Left renal cortex interstitium (tissue), 4 donors: ENCODE measurements at places on chromosomes 1 and 21. TPM values are rescaled to one million over a fixed set of nuclear protein-coding genes. Genes with fewer than 3 reads are reported as not detected.

DNA sequence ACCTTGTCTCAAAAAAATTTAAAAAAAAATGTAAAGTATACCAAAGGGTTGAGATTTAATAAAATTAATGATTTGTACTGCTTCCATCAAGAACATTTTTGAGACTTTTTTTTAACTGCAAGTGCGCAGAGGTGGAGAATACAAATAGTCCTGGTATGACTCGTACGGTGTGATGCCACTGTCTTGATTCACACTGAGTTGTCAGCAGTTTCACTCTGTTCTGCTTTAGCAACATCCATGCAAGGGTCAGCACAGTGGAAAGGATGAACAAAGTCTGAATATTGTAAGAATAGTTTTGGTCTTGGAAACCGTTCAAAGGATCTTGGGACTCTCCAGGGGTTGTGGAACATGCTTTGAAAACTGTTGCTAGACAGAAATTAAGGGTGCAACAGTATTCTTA lies 40.2 kb downstream of the EXO1 start:
- no peak for DNase-seq

The CRYAA gene
- polyA plus RNA-seq: not detected

DNA sequence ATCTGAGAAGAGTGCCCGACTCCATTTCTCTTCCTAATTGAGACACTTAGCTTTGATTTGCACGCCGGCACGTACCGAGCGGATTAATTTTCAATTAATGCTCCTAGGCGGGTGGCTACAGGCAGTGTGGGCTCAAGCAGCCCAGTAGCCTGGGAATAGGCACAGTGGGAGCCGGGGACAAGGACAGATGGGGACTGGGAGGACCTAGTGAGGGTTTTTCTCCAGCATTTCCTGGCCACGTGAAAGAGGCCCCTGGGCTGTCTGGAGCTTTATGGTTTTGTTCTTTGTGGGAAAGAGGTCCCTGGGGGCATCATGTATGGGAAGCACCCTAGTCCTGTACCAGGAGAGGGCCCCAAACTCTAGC lies 78.6 kb upstream of the CSF3R start:
- no peak for DNase-seq

The HRNR gene
- 0.25 TPM for polyA plus RNA-seq

GRCh38 chr1:69994241-69994640 lies 211.1 kb downstream of the LRRC40 start:
- no peak for DNase-seq

The SPRR4 gene
- polyA plus RNA-seq: not detected

DNA sequence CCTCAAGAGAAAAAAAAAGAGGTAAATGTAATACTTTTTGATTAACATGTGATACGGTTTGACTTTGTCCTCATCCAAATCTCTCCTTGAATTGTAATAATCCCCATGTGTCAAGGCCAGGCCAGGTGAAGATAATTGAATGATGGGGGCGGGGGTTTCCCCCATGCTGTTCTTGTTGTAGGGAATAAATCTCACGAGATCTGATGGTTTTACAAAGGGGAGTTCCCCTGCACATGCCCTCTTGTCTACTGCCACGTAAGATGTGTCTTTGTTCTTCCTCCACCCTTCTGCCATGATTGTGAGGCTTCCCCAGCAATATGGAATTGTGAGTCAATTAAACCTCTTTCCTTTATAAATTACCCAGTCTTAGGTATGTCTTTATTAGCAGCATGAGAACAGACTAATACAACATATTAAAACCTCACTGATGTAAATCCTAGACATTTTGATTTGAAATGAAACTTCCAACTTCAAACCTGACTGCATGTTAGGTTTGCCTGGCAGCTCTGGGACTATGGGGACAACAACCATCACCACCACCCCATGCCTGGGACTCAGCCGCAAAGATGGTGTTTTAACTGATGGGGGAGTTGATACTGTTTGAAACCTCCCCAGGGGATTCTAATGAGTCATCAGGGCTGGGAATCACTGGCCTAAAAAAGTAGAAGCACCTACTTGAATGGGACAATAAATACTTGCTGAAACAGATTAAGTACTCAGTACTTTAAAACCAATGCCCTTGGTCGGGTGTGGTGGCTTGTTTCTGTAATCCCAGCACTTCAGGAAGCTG lies 32.8 kb upstream of the BACH1 start:
- no peak for DNase-seq

DNA sequence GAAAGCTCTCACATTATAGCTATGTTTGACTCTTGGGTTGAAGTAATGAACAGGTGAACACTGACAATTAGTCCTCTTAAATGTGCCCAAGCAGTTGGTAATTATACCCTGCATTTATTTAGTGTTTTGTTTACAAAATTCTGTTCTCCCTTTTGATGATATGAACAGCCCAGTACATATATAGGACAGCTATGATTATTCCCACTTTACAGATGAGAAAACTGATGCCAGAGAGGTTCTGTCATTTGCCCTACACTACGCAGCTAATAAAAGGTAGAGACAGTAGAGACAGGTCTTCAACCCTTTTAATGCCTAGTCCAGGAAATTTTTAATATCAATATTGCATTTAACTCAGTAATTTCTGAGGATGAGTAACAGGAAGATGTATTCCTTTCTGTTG lies 46.1 kb upstream of the DNAJC6 start:
- DNase-seq: no peak

DNA sequence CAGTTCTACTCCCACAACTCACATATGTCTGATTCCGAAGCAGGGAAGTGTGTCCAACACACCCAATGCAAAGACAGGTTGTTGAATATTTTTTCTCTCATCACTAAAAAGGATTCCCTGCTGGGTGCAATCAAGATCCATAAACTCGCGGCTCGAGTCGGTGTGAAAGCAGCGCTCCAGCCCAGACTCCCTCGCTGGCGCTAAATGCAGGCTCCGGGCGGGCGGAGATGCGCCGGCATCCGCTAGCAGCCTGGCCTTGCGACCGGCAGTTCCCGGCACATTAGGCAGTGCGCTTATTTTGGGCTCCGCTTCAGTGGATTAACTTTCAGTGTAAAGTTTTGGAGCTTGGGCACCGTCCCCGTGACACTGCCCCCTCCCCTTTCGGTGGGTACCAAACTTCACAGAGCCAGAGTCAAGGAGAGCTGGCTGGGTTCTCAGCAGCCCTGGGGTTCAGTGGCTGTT lies 87.7 kb upstream of the POU3F1 start:
- DNase-seq: no peak

The NBPF10 gene
- 4.4 TPM for polyA plus RNA-seq

DNA sequence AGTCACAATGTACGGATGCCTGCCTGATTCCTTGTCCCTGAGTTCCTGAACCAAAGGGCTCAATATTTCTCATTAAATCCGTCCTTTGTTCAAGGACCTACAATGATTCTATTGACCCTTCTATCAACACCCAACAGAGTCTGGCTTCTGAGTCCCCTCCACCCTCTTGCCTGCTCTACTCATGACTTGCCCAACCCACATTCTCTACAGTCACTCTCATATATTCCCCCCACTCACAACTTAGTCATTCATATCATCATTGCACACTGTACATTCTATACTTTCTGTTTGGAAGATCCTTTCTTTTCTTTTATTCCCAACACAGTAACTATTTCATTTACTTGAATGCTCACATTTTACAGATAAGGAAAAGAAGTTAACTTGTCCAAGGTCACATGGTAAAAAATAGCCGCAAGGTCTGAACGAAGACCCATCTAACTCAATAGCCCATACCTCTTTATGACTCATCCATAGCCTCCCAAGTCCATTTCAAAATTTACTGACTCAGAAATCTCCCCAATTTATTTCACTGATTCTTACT lies 3.6 kb downstream of the OTUD7B start:
- DNase-seq: no peak

The CLDN17 gene
- polyA plus RNA-seq: not detected

DNA sequence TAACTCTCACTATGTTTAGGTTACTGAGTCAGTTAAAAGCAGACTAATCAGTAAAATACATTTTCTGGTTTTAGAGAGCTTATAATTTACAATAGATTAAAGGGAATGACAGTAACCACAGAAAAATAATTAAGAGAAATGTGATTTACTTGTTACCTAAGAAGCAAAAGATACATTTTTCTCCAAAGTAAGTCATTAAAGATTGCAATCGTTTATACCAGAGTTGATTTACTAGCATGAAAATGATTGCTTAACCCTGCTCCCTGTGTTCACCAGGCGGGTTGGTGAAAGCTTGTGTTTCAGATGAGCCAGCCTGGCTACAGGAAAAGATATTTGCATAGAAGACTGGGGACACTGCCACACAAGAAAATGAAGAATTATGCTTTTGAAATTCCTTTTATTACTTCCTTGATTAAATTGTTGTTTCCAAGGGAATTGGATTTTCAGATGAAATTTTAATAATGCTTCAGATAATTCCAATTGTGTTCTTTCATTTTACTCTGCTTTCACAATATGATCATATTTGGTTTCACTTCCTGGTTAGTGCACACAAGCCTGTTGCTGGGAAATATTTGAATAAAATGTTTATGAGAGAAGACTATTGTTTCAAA lies 27.9 kb downstream of the LRRC8B start:
- no peak for DNase-seq

The HNRNPR gene
- polyA plus RNA-seq: 287 TPM
